Stimulated activated CD8-positive, alpha-beta memory T cell treated with anti-CD3 and anti-CD28 coated beads, Interleukin-4, amount 100 ng/mL, for 1 hour (primary cell): ENCODE measurements at places on chromosomes 4 and X.

- DNase-seq, result no peak
Observed at GRCh38 chrX:70398899-70399298, 24.2 kb upstream of the GDPD2 start.

GRCh38 chrX:151699746-151700145 is 4.5 kb downstream of the PRRG3 start:
- no peak for DNase-seq

DNA sequence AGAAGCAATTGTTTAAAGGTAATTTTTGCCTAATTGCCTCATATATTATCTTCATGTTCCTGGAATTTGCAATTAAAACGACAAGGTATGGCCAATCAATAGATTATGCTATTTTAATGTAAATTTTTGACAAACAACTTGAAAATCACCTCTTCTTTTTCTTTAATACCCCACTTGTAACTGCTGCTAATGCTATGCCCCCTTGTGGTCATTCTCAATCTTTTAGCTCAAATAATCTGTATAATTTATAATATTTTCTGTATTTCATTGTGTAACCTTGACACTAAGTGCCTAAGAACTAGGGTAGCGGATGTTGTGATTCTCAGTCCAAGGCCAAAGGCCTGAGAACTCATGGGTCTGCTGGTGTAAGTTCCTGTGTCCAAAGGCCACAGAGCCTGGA is 831.7 kb upstream of the POU3F4 start:
- no peak for DNase-seq

DNA sequence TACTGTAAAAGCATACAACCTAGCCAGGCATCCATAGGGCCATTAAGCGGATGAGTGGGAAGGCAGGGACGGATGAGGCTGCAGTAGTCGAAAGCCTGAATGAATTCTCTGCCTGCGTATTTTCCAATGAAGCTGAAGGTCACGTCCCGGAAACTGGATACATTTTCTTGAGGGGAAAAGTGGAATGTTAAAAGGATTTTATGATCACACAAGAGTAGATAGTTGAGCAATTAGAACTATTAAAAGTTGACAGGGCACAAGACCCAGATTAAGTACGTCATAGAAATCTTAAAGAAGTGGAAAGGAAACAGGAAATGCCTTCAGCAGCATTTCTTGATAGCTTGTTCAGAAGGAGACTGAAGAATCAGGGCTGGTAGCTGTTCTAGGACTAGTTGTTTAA is 98.3 kb upstream of the CXXC4 start:
- no peak for DNase-seq

DNA sequence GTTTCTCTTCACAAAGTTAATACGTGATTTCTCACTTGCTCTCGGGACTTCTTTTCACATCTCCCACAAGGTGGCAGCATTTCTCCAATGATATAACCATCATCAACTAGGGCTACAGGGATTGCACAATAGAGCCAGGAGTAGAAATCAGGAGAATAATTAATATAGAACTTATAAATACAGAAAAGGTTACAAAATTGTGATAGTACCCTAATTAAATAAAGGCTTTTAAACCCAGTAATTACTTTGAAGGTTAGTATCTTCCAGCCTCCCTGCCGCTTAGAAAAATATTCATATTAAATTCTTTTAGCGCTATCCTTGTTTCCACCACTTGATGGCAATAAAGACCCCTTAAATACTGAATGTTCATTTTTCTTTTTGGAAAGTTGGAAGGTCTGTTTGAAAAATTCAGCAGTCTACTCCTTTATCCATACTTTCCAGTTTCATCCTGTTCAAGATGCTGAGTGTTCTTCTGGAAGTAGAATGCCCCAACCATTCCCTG is 65.8 kb downstream of the RASGEF1B start:
- no peak for DNase-seq

DNA sequence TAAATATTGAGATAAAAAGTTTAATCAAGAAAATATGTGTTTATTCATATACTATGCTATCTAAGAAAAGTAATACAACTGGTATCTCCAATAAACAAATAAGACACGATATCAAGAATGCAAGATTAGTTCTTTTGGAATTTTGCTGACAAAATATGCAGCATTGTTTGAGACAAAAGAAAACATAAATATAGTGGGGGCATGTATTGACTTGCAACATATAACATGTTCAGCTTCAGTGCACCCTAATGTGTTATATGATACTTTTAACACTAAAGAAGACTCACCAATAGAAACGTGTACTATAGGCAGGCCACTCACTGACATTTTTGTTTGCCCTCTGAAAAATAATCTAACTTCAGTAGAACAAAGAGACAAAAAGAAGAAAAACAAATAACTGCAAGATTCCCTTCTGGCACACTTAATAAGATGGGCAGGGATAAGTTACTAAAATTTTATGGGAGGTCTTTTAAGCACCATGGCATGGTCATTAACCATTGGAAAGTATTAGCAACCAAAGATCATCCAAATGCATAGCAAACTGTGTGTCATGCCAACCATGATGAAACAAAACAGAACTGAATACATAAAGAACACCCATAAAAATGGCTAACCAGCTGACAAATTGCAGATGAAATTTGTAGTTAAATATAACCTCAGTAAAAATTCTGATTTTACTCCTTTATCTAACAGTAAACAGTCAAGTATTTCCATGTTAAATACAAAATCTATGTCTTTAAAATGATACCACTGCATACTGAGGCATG is 447.9 kb upstream of the FAM241A start:
- DNase-seq, result no peak

- DNase-seq, result no peak
Observed at GRCh38 chrX:47502316-47503125, 19.5 kb upstream of the ZNF41 start.

DNA sequence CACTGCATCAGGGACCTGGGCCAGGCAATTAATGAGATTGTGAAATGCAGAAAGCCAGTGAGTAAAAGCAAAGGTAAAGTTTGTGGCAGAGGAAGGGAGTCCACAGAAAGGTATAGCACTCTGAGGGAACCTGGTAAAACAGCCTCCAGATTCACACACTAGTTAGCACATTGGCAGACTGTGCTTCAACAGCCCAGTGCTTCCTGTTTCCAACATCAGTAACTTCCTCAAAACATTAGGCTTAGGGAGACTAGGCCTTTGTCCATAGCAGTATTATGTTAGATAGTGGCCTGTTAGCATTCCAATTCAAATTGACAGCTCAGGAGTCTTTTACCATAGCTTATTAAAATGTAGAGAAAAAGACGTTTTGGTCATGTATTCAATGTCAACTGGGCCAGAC is 582.6 kb upstream of the ACTRT1 start:
- no peak for DNase-seq
